ENCODE measurements at places on chromosomes 2 and 18. TPM values are rescaled to one million over a fixed set of nuclear protein-coding genes. Genes with fewer than 3 reads are reported as not detected.

TUBA3E gene
- total RNA-seq: not detected

DNA sequence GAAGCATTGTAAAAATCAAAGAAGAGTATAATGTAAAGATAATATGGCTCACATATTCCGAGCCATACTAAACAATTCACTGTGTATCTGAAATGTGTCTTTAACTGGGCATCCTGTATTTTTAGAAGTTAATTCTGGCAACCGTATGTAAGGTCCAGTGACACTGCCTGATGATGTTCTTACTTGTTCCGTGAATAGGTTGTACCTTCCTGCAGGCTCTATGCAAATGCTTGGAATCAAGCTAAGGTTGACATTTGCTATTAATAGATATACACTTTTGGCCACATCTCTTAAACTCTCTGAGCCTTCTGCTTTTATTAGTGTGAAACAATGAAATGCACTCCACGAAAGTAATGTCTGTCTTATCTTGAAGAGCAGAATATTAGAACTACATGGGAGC lies 534.6 kb downstream of the CCDC85A start:
- no peak for DNase-seq

- DNase-seq: no peak
These were observed 193.0 kb upstream of the RGPD4 start for GRCh38 chr2:107633580-107634147.

DNA sequence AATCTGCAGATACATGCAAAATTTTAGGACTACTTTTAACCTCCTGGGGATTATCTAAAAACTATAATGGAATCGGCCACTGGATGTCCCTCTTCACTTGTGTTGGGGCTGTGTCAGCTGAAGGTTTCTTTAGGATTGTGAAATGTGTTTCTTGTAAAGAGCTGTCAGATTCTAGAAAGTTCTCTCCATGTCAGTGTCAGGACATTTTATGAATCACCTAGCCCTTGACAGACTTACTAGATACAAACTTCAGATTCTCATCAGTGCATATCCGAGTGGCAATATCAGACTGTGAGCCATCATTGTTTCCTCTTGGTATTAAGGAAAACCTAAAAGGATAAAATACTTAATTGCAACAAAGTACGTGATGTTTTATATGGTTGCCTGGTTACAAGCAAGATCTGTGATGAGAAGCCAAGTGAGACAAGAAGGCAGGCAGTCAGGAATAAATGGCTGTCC lies 107.3 kb downstream of the CPS1 start:
- DNase-seq: no peak

GRCh38 chr2:71720596-71721361 lies 267.4 kb downstream of the DYSF start:
- DNase-seq: no peak

DNA sequence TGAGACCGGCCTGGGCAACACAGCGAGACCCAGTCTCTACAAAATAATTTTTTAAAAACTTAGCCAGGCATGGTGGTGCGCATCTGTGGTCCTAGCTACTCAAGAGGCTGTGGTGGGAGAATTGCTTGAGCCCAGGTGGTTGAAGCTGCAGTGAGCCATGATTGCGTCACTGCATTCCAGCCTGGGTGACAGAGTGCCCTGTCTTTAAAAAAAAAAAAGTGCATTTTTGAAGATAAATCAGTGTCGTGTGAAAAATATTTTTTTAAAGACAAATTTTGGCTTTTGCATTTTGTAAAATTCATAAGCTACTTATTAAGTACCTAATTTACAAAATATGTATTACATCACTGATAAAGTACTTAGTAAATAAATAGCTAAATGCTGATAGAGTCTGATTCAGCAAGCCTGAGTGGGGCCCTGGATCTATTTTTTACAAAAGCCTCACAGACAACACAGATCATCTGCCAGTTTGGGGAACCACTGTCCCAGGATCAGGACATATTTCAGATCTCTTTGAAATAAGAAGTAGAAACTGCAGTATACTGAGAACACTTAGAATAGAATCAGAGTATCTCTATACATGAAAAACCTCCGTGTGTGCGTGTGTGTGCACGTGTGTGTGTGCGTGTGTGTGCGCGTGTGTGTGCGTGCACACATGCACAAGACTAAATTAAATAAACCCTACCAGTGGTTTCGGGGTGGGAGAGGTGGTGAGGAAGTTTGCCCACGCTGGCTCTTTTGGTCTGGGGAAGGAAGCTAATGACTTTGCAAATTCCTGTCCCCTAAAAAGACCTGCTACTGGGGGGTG lies 61.6 kb downstream of the AAK1 start:
- DNase-seq: no peak

DNA sequence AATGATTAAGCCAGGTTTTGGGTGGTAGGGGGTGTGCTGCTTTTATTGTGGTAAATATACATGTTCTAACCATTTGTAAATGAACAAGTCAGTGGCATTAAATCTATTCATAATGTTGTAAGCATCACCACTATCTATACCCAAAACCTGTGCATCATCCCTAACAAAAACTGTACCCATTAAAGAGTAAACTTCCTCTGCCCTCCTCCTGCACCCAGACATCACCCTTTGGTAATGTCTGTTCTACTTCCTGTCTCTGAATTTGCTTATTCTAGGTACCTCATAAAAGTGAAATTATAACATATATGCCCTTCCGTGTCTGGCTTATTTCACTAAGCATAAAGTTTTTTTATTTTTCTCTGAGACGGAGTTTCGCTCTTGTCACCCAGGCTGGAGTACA lies 14.1 kb downstream of the RIF1 start:
- DNase-seq: no peak

CAVIN2 gene
- total RNA-seq: 2.7 TPM

DNA sequence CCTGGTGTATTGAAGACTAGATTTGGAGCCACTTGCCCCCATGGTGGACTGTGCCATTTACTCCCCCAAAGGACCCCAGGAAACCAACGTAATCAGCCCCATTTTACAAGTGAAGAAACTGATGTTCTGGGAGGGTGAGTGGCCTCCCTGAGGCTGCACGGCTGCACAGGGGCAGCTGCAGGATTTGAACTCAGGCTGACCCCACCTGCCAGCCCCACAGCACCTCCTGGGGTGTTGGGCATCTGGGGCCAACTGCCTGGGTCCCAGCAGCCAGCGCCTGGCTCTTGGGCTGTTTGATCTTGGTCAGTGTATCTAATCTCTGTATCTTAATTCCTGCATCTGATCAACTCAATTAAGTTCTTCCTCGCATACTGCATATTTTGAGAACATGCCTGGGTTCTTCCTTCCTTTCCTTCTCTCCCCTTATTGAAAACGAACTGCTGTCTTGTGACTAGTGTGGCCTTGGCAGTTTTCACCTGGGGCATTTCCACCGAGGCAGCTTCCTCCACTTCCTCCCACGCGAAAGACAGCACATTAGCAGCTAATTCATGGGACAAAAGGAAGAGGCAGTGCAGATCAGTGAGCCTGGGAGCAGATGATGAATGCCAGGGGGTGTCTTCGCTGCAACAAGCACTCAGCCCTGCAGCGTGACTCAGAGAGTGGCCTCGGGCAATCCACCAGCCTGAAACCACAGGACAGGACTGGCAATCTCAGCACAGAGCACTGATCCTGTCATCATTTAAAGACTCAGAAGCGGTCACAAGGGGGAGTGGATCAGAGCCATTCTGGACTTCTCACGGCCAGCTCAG lies 184.1 kb upstream of the RAB12 start:
- no peak for DNase-seq

COX5B gene
- total RNA-seq: 142 TPM
